ENCODE measurements at places on chromosomes 16 and 17.

DNA sequence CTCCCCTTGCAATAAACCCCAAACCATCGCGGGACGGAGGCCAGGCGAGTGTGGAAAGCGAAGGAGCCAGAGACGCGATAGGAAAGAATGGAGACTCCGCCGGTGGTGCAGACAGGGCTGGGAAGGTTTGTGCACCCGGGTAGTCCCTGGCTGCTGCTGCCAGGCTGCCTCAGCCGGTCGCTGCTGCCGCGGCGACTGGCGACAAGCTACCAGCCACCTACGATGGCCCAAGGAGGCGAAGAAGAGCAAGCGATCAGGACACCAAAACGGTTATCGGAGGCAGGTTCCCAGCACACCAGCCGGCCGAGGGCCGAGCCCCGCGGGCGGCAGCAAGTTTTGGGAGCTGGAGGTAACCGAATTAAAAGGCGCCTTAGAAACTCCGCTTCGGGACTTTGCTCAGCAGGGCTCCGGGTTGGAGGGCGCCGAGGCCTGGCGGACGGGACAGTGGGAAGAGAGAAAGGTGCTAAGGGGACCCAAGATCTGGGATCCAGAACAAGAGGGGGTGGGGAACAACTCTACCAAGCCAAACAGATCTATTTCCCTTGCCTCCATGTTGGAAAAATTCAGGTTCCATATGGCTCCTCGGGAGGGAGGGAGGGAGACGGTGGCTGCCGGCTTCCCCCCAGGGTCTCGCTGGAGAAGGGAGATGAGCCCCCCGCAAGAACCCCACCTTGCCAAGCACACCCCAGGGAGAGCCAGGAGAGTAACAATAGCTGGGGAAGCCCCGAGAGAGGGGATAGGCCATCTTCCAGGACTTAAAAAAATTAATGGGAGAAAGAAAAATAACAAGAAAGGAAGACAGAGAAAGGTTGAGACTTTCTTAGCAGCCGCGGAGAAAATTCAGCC lies 9.7 kb upstream of the HOXB2 start:
- DNase-seq: no peak

GRCh38 chr16:19660432-19660831 lies 57.6 kb downstream of the KNOP1 start:
- DNase-seq: no peak

- no peak for DNase-seq
Observed at GRCh38 chr17:39607851-39608130, at the start of gene NEUROD2. TSS of gene NEUROD2 (minus strand) at chr17:39607920. CDS start at chr17:39606599, 1,321 bp downstream.

DNA sequence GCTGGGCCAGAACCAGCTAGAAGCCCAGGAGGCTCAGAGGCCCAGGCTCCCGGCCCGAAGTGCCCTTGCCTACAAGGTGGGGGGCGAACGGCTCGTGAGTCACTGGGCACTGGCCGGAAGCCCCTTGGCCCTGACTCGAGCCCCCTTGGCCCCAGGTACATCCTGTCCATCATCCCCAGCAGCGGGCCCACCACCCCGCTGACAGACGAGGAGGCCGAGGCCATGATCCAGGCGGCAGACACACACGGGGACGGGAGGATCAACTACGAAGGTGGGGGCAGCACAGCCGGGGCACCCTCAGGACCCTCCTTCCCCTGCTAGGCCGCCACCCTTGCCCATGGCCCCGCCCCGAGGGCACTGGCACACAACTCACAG lies 15.8 kb upstream of the AATK start:
- DNase-seq: no peak

DNA sequence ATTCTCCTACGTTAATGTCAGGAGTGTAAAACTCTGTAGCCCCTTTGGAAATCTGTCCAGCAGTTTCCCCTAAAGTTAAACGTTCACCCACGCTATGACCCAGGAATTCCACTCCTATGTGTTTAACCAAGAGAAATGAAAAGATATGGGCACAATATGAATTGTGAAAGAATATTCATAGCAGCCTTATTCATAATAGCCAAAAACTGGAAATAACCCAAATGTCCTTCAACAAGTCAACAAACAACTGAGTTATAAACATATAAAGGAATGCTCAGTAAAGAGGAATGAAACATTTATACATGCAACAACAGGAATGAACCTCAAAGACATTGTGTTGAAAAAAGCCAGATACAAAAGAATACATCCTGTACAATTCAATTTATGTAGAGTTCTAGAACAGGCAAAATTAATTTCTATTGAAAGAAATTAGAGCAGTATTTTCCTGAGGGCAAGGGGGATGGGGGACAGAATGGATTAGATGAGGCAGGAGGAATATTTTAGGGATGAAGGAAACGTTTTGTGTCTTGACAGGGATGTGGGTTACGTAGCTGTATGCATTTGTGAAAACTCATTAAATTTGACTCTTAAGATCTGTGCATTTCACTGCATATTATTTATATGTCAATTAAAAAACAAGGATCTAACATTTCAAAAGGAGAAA lies 286.7 kb upstream of the CDH5 start:
- DNase-seq: no peak

DNA sequence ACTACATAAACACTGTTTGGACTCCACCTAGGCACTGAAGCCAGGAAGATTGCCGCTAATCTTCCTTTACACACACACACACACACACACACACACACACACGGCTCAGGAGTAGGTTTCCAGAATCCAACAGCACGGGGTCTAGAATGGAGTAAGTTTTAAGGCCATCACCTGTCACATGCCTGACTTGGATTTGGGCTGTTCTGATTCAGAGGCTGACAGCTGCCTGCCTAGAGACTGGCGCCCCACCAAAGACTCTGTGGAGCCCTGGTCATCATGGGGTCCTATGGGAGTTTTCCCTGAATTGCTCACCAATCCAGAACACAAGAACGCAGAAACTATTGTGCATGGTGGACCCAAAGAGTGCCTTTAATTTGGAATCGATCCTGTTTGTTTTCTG lies 10.9 kb downstream of the CDRT4 start:
- DNase-seq: no peak

DNA sequence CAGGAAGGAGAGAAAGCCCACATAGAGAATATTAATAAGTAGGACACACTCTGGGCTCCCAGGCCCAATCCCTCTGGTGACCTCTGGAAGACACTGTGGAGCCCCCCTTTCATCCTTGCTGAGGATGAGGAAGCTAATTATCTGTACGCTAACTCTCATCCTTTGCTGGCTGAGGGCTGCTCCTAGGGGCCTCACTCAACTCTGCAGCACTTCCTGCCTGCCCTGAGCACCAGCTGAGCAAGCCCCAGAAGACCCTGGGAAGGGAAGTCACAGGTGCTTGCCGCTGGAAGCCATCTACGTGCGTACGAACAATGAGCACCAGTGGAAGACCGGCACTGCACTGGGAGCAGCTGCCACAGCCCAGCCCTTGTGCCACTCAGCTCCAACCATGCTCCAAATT lies 145.8 kb upstream of the CDH5 start:
- DNase-seq: no peak

DNA sequence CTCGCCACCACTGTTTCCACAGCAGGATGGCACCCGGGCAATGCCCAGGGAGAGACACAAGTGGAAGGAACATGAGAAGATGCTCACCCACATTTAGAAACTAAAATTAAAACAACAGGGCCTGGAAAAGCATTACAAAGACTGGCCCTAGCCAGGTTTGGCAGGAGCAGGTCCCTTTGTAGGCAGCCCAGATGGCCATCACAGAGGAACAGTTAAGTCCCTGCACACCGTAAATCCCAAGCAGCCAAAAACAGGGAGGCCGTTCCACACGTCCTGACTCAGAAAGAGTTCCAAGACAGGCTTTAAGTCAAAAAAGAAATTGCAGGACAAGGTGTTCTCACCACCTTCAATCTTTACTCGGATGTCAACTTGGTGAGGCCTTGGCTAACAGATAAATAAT lies 127.1 kb downstream of the DYNLRB2 start:
- DNase-seq: no peak

- DNase-seq: no peak
Observed at GRCh38 chr16:57656342-57656955, 11.7 kb upstream of the ADGRG3 start.

DNA sequence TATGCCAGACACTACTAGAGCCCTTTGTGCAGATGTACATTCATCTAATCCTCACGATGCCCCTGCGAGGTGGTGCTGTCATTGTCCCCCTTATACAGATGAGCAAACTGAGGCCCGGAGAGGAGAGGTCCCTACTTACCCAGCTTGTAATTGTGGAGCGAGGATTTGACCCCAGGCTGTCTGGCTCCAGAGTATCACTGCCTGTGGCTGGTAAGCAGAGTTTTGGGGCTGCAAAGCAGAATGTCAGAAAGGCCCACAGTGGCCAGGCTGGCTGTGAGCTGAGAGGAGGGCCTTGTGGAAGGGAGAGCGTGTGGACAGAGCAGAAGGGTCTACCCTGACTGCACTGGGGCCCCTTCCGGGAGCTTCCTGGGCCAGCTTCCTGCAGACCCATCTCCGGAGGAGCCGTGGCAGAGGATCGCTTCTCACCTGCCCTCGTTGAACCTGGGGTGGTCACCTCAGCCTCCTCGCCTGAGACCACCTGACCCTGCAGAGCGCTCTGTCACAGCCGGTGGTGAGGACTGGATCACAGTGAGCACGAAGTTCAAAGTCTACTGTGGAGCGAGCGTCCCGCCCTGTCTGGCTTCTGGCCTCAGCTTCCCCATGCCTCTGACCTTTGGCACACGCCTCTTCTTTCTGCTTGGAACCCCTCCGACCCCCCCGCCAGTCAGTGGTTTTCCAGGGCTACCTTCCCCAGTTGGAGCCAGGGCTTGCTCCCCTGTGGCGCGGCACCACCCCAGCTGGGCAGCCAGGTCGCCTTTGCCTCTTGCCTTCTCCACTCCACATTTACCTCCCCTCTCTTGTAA lies 12.1 kb downstream of the CMIP start:
- DNase-seq: no peak

DNA sequence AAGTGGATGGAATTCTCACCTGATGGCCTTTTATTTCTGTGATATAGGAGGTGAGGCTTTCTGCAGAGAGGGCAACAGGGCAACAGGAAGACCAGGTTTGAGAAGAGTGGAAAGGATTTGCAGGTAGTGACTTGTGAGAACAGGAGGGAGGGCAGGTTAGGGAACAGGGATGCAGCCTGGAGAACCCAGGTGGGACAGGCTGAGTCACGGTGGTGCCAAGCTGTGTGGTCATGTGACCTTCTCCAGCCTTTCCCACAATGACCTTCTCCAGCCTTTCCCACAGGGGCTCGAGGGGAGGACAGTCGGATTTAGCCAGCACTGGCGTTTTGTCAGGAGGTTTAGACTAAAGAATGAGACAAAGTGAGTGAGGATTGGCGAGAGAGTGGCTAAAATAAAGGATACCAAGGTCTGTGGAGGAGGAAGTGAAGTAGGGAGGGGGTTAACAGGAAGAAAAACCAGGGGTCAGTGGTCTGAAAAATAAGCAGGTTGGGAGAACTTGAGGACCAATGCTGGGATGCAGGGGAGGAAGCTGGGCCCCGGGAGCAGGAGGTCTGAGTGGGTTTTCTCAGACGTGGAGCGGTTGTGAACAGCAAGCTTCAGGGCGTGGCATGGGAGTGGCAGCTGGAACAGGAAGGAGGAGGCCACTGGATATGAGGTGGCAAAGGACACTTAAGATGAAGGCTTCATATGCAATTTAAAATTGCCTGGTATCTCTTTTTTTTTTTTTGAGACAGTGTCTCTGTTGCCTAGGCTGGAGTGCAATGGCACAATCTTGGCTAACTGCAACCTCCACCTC lies 37.7 kb downstream of the DNAH2 start:
- DNase-seq: no peak

- no peak for DNase-seq
Observed at GRCh38 chr16:70467113-70467512, 12.7 kb downstream of the FCSK start.

GRCh38 chr16:58866935-58867334 lies 132.8 kb upstream of the GOT2 start:
- no peak for DNase-seq

DNA sequence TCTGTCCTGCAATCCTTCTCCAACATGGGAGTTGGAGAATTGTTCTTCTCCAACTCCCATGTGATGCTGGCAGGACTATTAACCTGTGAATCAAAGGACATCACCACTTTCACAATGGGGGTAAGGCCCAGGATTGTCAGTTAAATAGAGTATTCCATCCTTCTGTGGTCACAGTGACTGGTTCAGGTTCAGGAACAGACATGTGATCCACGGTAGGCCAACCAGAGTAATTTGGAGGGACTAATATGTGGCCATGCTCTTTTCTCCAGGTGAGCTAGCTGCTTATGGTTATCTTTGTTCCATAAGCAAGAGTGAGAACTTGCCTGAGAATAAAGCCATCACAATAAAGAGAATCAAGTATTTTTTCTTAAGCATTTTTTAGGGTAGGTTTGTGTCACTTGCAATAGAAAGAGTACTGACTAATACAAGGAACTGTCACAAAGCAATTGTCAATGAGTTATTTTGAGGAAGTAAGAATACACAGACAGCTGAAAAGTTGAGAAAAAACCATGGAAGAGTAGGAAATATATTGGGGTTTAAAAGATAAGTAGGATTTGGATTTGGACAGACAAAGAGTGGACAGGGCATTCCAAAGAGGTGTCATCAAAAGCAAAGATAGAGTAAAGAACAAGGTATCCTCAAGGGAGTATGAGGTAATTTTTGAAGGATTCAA lies 63.4 kb downstream of the BRIP1 start:
- DNase-seq: peak; percentile 42

- no peak for DNase-seq
Observed at GRCh38 chr16:2712546-2712945, 7.5 kb downstream of the PRSS27 start.

- no peak for DNase-seq
Observed at GRCh38 chr17:75915268-75915667, 10.6 kb upstream of the MRPL38 start.

DNA sequence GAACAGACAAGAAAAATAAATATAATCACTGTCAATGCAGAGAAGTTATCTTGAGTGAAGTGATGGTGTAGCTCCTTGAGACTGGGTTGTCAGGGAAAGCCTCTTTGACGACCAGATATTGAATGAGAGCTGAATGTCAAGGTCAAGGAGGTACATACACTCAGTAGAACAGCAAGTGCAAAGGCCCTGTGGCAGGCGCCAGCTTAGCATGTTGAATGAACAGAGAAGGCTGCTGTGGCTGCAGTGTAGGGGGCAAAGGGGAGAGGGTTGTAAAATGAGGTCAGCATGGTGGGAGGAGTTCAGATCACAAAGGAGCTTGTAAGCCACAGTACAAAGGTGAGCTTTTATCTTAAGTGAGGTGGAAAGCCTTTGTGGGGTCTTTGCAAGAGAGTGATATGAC lies 111.5 kb downstream of the ZFHX3 start:
- no peak for DNase-seq

DNA sequence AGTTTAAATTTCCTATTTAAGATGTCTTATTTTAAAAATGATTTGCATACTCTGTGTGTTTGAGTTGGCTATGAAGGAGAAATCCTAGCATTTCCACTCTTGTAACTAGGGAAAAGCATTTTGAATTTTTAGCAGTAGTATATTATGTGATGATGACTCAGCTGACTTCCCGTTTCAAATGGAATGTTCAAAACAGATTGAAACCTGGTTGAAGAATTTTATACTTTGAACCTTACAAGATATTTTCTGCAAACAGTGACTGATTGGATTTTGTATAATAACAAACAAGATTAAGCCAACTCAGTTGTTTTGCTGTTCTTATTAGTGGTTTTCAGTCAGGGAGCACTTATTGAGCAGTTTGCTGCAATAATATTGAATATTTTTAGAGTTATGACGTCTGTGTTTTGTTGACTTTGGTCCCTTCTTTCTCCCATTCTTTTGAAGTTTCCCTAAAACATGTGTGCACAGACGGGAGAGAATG lies 8.0 kb downstream of the TNRC6A start:
- DNase-seq: no peak
